Hepatocyte (in vitro differentiated cells): ENCODE measurements at places on chromosomes 16 and 17.
A peak's percentile ranks its signal among the peaks of the same experiment; 100 is the strongest.

GRCh38 chr17:77449908-77450741 lies 309.4 kb downstream of the SEC14L1 start:
- DNase-seq = peak; percentile 88

DNA sequence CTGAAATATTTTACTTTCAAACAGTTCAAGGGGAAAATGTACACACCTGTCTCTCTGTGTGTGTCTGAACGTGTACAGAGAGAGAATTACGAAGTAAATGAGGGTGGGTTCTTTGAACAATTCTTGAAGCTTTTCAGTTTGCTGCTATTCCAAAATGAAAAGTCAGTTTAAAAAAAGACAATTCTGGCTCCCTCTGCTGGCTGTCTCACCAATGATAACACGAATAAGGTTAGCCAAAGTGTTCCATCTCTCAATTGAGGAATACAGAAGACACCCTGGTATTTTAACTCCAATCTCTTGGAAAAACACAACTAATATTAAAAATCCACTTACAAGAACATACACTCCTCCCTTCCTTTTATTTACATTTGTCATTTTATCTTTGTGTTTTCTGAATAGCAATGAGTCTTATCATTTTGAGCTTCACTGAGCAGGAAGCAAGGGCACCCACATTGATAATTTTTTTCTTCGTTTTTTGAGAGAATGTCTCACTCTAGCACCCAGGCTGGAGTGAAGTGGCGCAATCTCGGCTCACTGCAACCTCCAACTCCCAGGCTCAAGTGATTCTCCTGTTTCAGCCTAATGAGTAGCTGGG lies 20.5 kb downstream of the EFTUD2 start:
- DNase-seq = peak; percentile 55

GRCh38 chr17:45296003-45296832 lies 20.6 kb downstream of the MAP3K14 start:
- DNase-seq = no peak

DNA sequence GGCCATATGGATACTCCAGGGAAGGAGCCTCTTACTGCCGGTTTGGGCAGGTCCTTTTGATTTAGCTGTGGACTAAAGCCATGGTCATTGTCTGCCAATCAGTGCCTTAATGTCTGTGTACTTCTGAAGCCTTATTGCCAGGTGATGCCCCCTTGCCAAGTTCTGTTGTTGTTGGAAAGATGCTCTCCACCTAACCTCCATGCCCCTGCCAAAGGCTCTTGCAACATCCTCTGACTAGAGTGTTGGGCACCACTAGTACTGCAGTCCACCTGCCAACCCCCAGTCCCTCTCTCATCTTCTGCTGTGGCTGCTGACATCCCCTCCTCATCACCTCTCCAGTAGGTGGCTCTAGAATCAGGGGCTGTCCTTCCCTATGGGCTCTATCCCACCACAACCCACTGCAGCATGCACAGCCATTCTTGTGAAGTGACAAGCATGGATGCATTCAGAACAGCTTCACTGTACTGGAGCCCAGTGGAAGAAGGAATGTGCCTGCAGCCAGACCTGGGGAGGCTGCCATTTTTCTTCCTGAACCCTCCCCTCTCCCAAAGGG lies 375.3 kb upstream of the CDH5 start:
- DNase-seq = no peak

- DNase-seq = no peak
Measured at GRCh38 chr17:76154292-76154691, 13.2 kb upstream of the FOXJ1 start.

DNA sequence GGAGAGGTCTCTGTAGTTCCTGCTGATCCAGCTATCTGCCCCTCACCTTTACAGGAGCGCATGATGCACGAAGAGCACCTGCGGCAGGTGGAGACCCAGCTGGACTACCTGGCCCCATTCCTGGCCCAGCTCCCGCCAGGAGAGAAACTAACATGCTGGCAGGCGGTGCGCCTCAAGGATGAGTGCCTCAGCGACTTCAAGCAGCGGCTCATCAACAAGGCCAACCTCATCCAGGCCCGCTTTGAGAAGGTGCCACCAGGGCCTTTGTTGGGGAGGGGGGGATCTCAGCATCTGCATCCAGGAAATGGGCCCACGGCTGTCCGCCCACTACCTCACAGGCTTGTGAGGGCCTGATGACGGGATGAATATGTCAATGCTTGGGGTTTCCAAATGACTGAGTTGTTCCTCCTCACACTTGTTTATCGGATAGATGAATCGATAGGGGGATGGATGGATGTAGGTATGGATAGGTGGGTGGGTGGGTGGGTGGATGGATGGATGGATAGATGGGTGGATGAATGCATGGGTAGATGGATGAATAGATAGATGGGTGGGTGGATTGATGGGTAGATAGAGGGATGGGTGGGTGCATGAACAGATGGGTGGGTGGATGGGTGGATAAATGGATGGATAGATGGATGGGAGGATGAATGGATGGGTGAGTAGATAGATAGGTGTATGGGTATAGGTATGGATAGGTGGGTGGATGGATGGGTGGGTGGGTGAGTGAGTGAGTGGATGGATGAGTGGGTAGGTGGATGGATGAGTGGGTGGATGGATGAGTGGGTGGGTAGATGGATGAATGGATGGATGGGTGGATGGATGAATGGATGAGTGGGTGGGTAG lies 7.0 kb upstream of the KATNB1 start:
- no peak for DNase-seq

GRCh38 chr16:57115514-57116182 lies 23.3 kb downstream of the CPNE2 start:
- DNase-seq = peak; percentile 37

DNA sequence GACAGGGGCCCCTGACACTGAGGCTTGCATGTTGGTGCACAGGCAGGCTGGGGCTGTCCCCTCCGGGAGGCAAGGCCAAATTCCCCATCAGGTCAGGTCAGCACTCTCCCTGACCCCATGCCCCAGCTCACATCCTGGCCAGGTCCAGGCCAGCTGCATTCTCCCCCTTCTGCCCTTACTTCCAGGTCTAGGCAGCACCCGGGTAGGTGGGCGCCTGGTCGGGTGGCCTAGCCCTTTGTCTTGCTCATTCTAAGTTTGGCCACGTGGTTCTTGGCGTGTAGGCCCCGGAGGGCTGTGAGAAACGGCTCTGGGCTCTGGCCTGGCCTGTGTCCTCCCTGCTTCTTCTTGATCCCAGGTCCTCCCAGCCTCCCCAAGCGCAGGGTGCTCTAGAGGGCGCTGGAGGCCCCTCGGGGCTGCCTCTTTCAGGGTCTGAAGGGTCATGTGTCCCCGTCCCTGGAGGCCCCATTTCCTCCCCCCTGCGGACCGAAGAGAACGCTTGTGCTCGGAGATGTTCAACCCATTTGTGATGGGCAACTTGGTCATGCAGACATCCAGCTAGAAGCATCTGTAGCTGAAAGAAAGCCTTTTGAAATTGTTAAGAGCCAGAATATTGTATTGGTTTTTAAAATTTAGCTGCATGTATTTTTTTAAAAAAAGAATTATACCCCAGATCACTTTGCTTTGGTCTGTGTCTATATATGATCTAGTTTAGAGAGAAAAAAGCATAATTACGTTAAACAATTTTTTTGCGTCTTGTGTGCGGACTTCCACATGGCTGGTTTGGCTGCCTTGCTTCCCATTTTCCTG lies 6.7 kb downstream of the BAHCC1 start:
- no peak for DNase-seq

- DNase-seq = no peak
Measured at GRCh38 chr17:40309949-40310510, 1.1 kb downstream of the RARA start.

- DNase-seq = no peak
Measured at GRCh38 chr17:8413328-8413727, 15.7 kb upstream of the RNF222 start.

DNA sequence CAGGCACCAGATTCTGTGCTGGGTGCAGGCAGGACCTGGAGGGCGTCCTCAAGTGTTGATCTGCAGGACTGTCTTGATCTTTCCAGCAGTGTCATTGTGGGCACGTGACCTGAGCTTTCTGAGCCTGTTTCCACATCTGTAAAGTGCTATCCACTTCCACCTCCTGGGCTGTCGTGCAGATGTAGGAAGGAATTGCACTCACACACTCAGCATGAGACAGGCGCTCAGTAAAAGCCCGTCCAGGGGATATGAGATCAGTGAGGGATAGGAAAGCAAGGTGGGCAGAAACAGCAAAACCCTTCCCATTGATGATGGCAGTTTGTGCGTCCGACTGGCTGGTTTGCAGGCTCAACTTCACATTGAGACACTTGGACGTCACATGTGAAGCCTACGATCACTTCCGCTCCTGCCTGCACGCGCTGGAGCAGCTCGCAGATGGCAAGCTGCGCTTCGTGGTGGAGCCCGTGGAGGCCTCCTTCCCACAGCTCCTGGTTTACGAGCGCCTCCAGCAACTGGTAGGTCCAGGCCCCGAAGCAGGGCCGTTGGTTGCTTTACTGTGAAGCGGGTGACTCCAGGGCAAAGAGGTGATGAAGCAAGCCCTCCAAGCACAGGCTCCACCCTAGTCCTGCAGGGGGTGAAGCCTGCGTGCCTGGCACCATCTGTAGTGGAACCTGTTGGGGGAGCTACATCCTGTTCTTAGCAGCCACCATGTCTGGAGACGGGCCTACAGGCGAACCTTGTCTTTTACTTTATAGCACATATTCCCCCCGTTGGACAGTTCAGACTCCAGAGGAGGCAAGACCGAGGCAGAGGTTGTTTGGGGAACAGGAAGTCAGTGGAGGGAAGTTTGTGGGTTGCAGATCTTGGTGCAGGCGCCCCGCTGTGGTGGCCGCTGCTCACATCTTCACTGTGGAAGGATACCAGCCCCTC lies 23.0 kb downstream of the METTL22 start:
- no peak for DNase-seq

- DNase-seq = no peak
Measured at GRCh38 chr17:19760746-19761145, 12.6 kb upstream of the ALDH3A1 start.

DNA sequence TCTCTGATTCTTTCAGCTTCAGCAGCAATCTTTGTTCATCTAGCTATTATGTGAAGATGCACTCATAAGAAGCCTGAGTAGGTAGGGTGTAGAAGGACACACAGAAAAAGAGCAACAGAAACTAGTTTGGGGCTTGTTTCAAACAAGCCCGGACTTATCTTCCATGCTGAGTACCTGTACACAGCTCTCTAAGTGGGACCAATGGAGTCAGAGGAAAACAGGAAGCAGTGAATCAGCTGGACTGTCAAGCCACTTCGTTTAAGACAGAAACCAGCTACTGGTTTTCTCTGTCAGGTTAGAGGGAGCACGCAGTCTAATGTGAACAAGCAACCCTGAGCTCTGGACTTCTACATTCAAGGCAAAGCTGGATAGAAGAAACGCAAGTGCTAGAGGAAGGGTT lies 16.0 kb downstream of the MAP2K6 start:
- DNase-seq = peak; percentile 37

DNA sequence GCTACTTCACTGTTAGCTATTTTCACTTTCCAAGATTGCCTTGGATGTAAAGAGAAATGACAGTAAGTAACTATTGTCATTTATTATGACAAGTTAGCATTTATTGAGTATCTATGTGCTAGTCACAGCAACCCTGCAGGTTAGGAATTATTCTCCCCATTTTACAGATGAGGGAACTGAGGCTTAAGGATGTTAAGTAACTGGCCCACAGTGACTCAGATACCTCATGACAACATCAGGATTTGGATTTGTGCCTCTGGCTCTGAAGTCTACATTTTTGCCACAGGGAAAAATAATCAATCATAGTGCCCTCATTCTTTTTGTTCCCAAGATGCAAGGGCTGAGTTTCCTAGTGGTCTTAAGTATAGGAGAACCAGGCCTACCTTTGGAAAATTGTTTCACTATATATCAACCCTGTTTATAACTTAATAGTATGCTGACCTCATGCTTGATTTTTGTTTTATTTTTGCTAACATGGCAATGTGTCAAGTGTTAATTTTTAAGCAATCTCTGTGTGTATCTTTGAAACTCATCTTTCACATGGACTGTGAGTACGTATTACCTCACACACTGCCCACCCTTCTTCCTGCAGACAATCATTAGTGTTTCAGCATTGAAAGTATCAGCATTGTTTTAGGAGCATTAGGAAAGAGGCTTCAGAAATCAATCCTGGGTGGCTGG lies 105.0 kb downstream of the TANGO6 start:
- no peak for DNase-seq

- peak; percentile 87 for DNase-seq
Measured at GRCh38 chr16:30112197-30113030, 923 bp downstream of the GDPD3 start.

- DNase-seq = no peak
Measured at GRCh38 chr16:74759564-74759963, 15.1 kb downstream of the FA2H start.

DNA sequence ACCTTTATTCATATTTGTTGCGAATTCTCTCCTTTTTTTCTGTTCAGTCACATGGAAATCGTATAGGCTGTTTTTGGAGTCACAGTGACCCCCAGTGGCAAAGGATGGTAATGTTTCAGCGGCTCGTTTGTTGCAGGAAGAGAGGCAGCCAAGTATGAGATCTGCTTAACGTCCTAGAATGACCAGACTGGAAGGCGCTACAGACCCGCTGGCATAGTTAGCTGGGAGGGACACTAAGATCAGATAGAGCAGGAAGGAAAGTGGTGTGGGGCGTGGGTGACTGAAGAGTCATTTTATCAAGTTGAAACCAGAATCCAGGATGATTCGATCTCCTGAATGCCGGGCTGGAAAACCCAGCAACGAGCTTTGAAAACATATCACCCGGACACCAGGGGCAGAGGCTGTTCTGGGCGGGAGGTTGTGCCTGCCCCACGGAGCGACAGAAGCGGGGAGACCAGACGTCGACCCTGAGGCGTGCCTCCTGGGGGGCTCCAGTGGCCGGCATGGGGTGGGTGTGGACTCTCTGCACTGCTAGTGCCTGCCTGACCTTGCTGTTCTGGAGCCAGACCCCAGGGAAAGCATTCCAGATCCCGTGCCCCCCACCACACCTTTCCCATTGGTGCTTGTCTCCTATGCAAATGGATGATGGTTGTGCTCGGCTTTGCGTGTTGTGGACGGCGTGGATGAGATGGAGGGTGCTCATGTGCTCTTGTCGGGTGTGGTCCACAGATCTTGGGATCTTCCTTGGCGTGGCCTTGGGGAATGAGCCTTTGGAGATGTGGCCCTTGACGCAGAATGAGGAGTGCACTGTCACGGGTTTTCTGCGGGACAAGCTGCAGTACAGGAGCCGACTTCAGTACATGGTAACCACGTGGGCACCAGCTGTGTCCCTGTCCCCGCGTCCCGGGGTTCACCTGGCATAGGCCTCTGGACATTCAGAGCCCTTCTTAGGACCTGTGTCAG lies 7.7 kb downstream of the IL34 start:
- peak; percentile 84 for DNase-seq

DNA sequence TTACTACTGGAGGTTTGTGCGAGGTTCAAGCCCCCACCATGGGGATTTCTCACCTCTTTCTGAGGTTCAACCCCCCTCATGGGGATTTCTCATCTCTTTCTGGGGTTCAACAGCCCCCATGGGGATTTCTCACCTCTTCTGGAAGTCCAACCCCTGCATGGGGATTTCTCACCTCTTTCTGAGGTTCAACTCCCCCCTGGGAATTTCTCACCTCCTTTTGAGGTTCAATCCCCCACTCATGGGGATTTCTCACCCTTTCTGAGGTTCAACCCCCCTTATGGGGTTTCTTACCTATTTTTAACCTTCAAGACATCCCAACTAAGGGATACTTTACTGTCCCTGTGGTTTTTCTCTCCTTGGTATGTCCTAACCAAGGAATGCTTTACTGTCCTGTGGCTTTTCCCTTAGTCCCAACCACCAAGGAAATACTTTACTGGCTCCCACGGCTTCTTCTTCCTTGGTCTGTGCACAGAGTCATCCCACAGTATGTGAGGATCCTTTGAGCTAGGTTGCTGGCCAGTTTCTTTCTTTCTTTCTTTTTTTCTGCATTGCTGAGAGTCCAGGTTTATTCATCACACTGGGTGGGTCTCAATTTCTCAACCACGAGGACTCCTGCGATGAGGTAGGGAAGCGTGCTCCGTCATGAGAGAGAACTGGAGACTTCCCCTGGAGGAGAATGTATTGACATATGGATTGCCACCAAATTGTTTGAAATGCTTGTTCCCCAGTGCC lies 2140.2 kb downstream of the TP53TG3F start:
- DNase-seq = no peak
